ENCODE measurements at places on chromosomes 7 and 10.

- DNase-seq = no peak
Measured at GRCh38 chr7:55108401-55108800, 89.6 kb downstream of the EGFR start.

DNA sequence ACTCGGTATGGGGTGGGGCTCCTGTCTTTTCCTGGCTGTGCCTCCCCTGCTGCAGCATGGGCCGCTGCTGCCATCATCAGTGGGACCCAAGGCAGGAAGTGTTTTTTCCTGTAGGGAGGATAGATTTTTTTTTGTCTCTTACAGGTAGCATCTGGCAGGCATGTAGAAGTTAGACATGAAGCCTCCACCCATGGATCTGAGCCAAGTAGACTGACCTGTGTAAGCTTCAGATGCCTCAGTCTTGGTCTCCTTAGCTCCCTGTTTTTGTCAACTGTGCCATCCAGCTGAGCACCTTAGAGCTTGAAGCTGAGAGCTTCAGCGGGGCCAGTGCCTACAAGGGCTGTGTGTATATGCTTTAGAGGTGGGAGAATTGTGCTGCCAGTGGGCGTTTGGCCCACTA lies 93.5 kb downstream of the AUTS2 start:
- no peak for DNase-seq

- no peak for DNase-seq
Measured at GRCh38 chr7:13198036-13198435, 510.6 kb downstream of the ARL4A start.

DNA sequence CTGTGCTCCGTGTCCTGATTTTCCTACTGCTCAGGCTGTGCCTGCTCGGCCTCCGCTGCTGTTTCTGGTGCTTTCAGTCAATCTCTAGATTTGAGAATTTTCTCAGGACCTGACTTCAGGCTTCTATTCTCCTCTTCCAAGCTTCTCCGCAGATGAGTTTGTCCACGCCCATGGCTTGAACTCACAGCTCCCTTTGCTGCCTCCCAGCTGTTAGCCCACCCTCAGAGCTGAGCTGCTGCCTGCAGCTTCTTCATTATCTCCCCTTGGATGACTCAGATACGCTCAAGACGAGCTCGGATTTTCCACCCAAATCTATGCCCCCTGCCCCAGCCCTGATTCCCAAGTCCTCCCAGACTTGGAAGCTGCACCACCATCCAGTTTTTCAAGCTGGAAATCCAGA lies 104.7 kb downstream of the FGFR2 start:
- DNase-seq = no peak

DNA sequence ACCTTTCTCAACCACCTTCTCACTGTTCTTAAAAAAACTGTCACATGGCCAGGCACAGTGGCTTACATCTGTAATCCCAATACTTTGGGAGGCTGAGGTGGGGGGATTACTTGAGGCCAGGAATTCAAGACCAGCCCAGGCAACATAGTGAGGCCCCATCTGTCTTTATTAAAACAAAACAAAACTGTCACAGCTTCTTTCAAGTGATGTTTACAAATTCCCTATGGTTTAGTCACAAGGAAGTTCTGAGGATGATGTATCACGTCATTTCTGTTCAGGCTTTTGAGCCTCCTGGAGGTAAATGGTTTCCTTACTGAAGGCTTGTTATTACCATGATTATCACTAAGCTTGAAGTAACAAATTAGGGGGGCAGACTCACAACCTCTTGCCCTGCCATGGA lies 186.2 kb downstream of the CFTR start:
- DNase-seq = no peak

DNA sequence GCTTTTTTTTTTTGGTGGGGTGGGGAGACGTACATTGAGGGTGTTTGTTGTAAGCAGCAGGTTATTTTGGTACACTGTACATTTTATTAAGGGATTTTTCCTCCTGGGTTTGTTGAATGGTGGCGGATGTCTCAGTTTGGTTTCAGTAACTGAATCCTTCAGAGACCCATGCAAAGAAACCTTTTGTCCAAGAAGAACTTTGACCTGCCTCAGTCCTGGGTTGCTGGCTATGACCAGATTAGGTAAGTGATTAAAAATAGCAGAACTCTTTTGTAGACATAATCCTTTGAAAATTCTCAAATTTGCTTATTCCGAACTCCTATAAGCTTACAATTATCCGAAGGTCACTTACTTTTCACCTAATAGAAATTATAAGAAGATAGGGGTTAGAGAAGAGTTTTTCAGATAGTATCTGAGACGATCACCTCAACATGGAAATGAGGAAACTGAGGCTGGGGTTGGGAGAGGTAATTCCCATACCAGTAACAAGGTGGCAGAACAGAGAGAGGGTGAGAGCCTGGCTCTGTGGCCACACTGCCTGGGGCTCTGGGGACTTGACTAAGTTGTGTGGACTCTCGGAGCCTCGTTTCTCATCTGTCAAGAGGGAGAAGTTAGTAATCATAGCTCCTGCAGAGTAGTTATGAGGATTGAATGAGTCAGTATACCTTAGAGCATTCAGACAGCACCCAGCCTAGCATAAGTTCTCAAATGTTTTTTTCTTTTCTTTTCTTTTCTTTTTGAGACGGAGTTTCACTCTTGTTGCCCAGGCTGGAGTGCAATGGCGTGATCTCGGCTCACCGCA lies 87.4 kb downstream of the CCNY start:
- no peak for DNase-seq

DNA sequence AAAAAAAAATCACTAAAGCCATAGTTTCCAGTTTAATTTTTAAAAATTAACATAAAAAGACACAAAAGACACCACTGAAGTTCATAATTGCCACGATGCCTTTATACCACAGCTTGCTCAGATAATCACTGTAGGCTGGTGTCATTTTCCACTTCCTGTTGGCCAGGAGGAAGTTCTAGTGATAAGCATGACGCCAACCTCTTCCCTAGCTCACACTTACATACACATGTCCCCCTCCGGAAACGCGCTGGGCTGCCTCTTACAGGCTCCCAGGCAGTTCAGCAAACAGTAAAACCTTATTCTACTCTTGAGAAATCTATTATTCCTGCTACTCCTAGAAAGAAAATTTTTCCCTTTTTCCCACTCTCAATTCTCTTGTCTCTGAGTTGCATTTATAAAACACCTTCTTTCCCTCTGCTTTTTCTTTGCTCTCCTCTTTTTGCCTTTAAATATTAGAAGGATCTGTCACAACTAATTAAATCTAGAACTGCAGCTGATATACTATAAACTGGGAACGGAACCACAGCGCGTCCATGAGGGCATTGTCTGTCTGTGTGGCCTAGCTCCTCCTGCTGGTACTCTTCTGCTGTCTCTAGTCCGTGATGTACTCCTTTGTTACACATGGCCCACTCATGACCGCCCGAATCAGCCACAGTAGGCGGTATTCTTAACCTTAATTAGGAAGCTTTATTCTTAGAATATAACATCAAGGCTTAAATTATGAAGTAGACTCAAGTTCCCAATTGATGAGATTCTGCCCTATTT lies 664.9 kb downstream of the CNTNAP2 start:
- DNase-seq = no peak

- no peak for DNase-seq
Measured at GRCh38 chr7:111085356-111085755, 5.6 kb upstream of the LRRN3 start.

GRCh38 chr10:80583685-80584084 lies 46.0 kb downstream of the SH2D4B start:
- DNase-seq = no peak

- DNase-seq = no peak
Measured at GRCh38 chr10:7412928-7413282, 2.1 kb upstream of the SFMBT2 start.

DNA sequence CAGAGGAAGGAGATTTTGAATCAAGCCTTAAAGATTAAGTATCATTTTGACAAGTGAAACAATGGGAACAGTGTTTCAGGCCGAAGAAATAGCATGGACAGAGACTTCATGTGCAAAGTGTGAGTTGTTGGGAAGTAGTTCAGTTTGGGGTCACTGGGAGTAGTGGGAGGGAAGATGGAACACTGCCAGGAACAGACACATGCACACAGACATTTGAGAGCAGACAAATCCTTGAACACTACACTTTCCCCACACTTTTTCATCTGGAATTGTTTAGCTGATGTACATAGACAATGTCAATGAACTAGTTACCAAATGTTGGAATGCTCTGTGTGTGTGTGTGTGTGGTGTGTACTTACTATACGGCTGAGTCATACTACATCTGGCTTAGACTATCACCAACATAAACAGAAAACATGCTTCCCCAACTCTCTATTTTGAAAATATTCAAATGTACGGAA lies 52.4 kb upstream of the LRRC17 start:
- peak; percentile 88 for DNase-seq

DNA sequence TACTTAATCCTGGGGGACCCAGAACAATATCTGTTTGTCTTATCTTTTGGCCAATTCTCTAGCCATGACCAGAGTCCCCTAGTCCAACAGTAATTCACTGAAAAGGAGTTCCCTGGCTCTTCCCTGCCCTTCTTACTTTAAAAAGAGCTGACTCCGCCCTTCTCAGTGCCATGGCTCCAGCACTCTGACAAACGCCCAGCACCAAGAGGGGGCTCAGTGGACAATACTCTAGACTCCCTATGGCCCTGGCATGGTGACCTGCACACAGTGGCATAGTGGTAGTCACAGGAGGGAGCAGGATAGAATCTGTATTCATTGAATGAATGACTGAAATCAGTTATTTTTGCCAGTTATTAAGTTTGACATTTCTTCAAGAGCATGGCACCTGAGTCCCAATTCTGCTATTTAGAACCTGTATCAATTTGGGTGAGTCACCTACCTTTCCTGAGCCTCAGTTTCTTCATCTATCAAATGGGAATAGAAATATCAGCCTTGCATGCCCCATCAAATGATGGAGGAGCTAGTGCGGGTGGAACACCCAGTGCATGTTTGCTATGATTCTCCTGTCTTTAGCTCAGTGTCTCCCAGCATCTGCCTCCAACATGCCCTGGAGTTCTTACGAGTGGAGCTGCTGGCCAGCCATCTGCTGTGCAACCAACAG lies 69.4 kb downstream of the CLEC2L start:
- no peak for DNase-seq

DNA sequence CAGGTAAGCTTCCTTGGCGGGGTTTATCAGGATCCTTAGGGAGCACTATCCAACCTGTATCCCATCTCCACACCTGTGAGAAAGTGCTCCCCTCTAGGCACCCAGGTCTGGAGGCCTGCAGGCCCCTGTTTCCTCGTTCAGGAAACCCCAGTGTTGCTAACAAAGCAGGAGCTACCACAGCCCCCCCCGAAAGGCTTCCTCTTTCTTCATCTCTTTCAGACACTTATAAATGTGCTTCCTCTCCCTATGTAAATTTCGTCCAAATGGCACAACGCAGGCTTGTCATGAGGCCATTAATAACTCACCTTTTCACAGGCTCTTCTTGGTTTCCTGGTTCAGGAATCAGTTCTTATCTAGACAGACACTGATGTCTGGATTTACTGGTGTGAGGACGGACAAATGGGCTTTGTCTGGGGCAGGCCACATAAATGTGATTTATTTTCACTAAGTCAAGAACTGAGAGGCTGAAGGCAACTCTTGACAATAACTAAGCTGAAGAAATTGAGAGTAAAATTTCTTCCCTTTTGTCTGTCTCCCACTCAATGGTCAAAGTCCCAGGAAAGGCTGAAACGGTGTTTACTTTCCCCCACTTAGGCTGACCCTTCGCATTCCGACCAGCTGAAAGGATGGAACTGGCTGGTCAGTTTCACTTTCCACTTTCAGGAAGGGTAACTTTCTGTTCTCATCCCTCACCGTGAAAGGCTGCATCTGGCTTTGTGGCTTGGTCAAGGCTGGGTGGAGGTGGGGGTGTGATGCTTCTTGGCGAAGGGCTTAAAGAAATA lies 46.8 kb downstream of the PIK3AP1 start:
- DNase-seq = no peak

- no peak for DNase-seq
Measured at GRCh38 chr10:13453896-13454295, 74.9 kb downstream of the BEND7 start.

GRCh38 chr10:47331491-47331890 lies 9.2 kb downstream of the GDF2 start:
- no peak for DNase-seq

- DNase-seq = no peak
Measured at GRCh38 chr7:151839451-151839921, 37.4 kb downstream of the PRKAG2 start.

DNA sequence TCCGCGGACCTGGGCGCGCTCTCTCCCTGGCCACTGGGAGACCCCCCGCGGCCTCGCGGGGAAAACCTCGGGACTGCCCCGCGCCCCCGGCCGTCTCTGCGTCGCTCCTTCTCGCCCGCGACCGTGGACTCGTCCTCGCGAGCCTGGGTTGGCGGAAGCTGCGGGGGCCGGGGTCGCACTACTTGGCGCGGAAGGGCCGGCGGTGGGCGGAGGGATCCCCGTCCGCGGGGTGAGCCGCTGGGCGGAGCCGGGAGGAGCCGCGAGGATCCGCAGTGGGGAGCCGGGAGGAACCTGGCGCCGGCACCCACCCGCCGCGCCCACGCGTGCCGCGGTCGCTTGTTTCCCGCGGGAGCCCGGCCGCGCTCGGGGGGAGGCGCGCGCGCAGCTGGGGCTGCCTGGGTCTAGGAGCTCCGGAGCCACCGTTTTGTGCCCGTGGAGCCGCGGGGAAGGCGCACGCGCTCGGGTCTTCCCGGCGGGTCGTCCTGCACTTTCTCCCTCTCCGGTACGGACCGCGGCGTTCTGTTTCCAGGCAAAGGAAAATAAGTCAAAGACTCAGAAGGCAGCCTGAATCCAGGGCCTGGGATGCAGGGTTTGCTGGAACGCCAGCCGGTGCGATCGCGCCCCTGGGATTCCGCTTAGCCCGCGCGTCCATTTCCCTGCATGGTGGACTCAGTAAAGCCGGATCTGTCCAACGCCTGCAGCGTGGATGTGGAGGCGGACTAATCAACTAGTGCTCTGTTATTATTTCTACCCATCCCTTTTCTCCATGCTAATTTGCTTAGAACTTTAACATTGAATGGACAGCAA lies 28.7 kb upstream of the KMT2C start:
- DNase-seq = peak; percentile 42

DNA sequence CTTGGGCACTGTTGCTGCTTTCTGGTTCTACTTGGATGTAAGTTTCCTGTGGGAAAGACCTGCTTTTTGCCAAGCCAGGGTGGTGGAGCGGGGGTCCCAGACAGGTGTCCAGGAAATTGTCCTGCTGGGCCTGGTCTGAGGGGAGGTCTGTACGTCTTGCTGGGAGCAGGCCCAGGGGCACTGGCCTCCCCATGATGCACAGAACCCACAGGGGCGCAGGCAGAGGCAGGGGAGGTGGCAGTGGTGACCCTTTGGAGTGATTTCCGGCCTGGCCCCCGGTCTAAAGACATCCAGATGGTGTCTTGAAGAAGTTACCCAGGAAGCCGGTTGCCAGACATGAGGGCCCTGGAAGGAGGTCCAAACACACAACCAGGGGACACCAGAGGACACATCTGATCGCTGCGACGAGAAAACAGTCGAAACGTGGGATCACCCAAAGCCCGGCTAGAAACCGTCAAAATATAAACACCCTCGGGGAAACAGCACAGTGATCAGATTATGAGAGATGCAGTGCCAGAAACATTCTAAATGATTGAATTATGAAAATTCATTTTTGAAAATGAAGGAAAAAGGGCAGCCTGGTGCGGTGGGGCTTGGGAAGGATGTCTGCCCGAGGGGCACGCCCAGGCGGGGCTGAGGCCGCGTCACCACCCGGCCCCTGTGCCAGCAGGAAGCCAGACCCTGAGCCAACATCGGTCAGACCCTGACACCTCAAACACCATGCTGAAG lies 59.6 kb downstream of the TMEM270 start:
- DNase-seq = no peak
